Smooth muscle cell of trachea (primary cell): ENCODE measurements at places on chromosomes 5 and 9. TPM values are rescaled to one million over a fixed set of nuclear protein-coding genes. Genes with fewer than 3 reads are reported as not detected.

Gene HSPA5
- total RNA-seq = 247 and 249 TPM in 2 replicates

Gene PLEKHG4B
- total RNA-seq = under 0.01 TPM in 2 replicates

Gene CYLC2
- not detected in 2 replicates for total RNA-seq

Gene ZNF618
- total RNA-seq = 10.4 and 12.9 TPM in 2 replicates

Gene ZNF474
- 0.33 TPM in 1 of 2 replicates, not detected in the other for total RNA-seq

Gene PTPRD
- total RNA-seq = 13.1 and 21.5 TPM in 2 replicates

Gene C1QTNF2
- total RNA-seq = 1.2 and 3.2 TPM in 2 replicates

Gene STK10
- total RNA-seq = 21.2 and 28.6 TPM in 2 replicates

Gene LCN9
- total RNA-seq = not detected in 2 replicates

Gene RFESD
- 2.2 and 3.1 TPM in 2 replicates for total RNA-seq

Gene GGTA1
- not detected in 2 replicates for total RNA-seq

Gene MEIKIN
- total RNA-seq = not detected in 2 replicates

Gene CCNO
- total RNA-seq = 0.17 TPM in 1 of 2 replicates, not detected in the other

Gene SPATA31C1
- total RNA-seq = not detected in 2 replicates

Gene PDE6A
- not detected in 2 replicates for total RNA-seq

Gene PCDHA10
- under 0.01 and 0.17 TPM in 2 replicates for total RNA-seq

Gene PROP1
- total RNA-seq = not detected in 2 replicates

Gene CCL21
- total RNA-seq = not detected in 2 replicates

Gene C9orf50
- total RNA-seq = 0.17 and 0.44 TPM in 2 replicates

Gene ZDHHC11B
- total RNA-seq = 0.29 TPM in 1 of 2 replicates, not detected in the other

Gene PCDHAC1
- under 0.01 TPM in 2 replicates for total RNA-seq

Gene GRM6
- not detected in 2 replicates for total RNA-seq

Gene NUTM2F
- not detected in 2 replicates for total RNA-seq

Gene CD180
- under 0.01 TPM in 1 of 2 replicates, not detected in the other for total RNA-seq

Gene CLK4
- 21.3 and 25.6 TPM in 2 replicates for total RNA-seq

Gene FGD3
- not detected in 2 replicates for total RNA-seq

Gene MTRR
- 28.9 and 37.1 TPM in 2 replicates for total RNA-seq

Gene GARIN3
- not detected in 2 replicates for total RNA-seq

Gene TERT
- not detected in 2 replicates for total RNA-seq

Gene IFNB1
- not detected in 2 replicates for total RNA-seq

Gene RASGEF1C
- not detected in 2 replicates for total RNA-seq

Gene LCN10
- not detected in 2 replicates for total RNA-seq

Gene HACD4
- 13.4 and 16.3 TPM in 2 replicates for total RNA-seq

Gene C1QTNF3
- 0.99 and 1.5 TPM in 2 replicates for total RNA-seq

Gene CDH9
- not detected in 2 replicates for total RNA-seq

Gene PRKACG
- not detected in 2 replicates for total RNA-seq

Gene IL9
- total RNA-seq = not detected in 2 replicates

Gene ORM2
- not detected in 2 replicates for total RNA-seq

Gene ANGPTL2
- total RNA-seq = 49.6 and 184 TPM in 2 replicates

Gene OSMR
- 73.0 and 74.9 TPM in 2 replicates for total RNA-seq

Gene POC5
- 7.3 and 19.6 TPM in 2 replicates for total RNA-seq

Gene ARL10
- 12.1 and 16.3 TPM in 2 replicates for total RNA-seq

Gene CTNND2
- total RNA-seq = not detected in 2 replicates

Gene GLRA1
- not detected in 2 replicates for total RNA-seq

Gene PCDHB14
- total RNA-seq = 0.15 and 1.2 TPM in 2 replicates

Gene TOR4A
- 25.5 and 28.9 TPM in 2 replicates for total RNA-seq

Gene PCSK1
- total RNA-seq = 0.15 and 0.17 TPM in 2 replicates

Gene GAS1
- total RNA-seq = 37.4 and 58.1 TPM in 2 replicates

Gene TLE1
- total RNA-seq = 29.7 and 47.1 TPM in 2 replicates

Gene ANKRD18B
- total RNA-seq = 0.87 and 2.6 TPM in 2 replicates

Gene C9orf153
- 0.15 and 0.50 TPM in 2 replicates for total RNA-seq
